Right lobe of liver (tissue), 6 donors: ENCODE measurements at places on chromosomes 11 and 22. TPM values are rescaled to one million over a fixed set of nuclear protein-coding genes. Genes with fewer than 3 reads are reported as not detected.

MN1 gene
- 0.21 TPM for total RNA-seq

IL17REL gene
- not detected for total RNA-seq

CD44 gene
- 64.1 TPM for total RNA-seq

RAPSN gene
- total RNA-seq, result 0.15 TPM

TREH gene
- total RNA-seq, result 2.8 TPM

EXPH5 gene
- total RNA-seq, result 12.0 TPM

SLC17A6 gene
- total RNA-seq, result not detected

GGTLC3 gene
- not detected for total RNA-seq

CHCHD10 gene
- 250 TPM for total RNA-seq

PLEKHA7 gene
- total RNA-seq, result 12.7 TPM

MAP6 gene
- total RNA-seq, result 0.53 TPM

OR52A1 gene
- not detected for total RNA-seq

NPAS4 gene
- total RNA-seq, result not detected

PATE4 gene
- total RNA-seq, result not detected

OR4C15 gene
- not detected for total RNA-seq

PPP6R3 gene
- total RNA-seq, result 35.8 TPM

MPEG1 gene
- total RNA-seq, result 11.2 TPM

SLC22A6 gene
- not detected for total RNA-seq

MFRP gene
- total RNA-seq, result not detected

PLAAT2 gene
- 2.2 TPM for total RNA-seq

MS4A3 gene
- 0.80 TPM for total RNA-seq

MIOX gene
- not detected for total RNA-seq

SCUBE2 gene
- total RNA-seq, result 0.22 TPM

SHANK3 gene
- 11.3 TPM for total RNA-seq

DENND6B gene
- 4.1 TPM for total RNA-seq

OR51E2 gene
- total RNA-seq, result not detected

TRIM77 gene
- not detected for total RNA-seq

TRPC6 gene
- total RNA-seq, result not detected

SLC22A12 gene
- not detected for total RNA-seq

JRKL gene
- total RNA-seq, result 1.7 TPM

DNAJB7 gene
- not detected for total RNA-seq

SERPING1 gene
- 2,571 TPM for total RNA-seq

MED17 gene
- total RNA-seq, result 6.4 TPM

MRE11 gene
- total RNA-seq, result 4.7 TPM

SSTR3 gene
- total RNA-seq, result not detected

ST14 gene
- 2.5 TPM for total RNA-seq

TECTA gene
- total RNA-seq, result 1.2 TPM

SCGB1A1 gene
- total RNA-seq, result not detected
